GM23338 (cell line): ENCODE measurements at places on chromosomes 12 and 14. TPM values are rescaled to one million over a fixed set of nuclear protein-coding genes. Genes with fewer than 3 reads are reported as not detected.

DNA sequence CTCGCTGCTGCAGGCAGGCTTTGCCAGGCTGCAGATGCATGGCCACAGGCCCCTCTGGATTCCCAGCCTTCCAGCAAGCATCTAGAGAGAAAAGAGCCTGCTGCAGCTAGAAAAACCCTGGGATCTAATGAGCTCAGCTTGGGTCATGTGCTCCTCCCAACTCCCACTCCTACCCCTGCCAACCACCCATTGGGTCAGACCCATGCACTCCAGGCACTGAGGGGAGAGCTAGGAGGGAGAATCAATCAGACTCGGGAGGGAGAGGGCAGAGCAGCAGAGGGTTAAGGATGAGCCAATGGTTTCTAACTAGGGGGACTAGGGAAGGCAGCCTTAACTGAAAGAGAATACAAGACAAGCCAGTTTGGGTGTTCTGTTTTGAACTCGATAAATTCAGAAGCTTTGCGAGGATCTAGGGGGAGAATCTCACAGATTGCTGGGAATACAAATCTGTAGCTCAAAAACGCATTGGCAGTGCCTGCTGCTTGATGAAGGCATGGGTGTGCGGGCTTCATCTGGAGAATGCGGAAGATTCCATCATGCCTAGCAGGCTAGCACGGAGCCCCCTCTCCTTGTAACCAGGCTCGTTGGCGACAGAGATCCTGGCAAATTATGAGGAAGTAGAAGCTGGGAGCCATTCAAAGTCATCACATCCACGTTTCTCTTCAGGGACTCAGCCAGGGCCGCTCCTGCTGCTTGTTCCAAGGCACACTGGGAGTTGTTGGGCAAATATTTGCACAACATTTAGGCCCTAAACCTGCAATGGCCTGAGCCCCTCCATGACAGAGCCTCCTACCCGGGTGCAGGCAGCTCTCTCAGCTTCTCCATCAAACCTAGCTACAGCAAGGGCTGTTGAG lies 56.4 kb downstream of the VCPKMT start:
- DNase-seq, result no peak

DNA sequence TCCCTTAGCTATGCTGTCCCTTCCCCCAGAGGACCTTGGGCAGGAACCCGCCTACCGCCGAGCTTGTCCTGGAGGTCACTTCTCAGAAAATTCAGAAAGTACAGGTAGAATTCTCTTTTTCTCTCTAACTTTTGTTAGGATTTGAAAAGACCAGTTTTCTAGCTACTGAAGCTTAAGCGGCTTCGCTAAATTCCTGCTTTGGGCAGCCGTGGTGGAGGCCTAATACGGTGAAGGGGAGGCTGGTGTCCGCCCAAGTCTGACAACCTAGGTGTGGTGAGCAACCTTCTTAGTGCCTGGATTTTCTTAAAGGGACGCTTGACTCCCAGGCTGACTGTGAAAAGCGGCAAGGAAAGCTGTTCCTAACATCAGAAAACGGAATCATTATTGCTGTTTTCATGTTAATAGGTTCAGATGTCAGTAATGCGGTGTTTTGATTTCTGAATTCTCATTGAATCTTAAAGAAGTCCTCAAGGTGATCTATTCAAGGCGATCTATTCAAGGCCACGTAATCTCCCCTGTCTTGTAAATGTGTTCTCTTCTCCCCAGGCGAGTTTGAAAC lies 835 bp downstream of the FGD4 start:
- peak; percentile 77 for DNase-seq

GRCh38 chr12:22700106-22700505 lies 75.1 kb downstream of the ETNK1 start:
- no peak for DNase-seq

Gene NEDD1
- total RNA-seq, result 35.8 and 67.0 TPM in 2 replicates

DNA sequence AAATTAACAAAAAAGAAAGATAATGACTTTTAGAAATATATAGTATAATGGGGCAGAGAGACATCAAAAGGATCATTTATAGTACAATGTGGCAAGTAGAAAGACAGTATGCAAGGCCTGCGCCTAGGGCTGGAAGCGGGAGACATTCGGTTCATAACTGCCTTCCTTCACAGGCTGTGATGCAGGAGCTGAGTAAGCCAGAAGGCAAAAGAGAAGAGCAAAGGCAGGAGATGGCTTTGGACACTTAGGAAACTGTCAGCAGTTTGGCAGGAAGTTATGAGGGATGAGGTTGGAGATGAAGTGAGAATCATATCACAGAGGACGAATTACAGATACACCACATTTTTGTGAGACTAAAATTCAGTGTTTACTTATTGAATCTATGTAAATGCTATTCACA lies 97.8 kb downstream of the EPS8 start:
- DNase-seq, result no peak

DNA sequence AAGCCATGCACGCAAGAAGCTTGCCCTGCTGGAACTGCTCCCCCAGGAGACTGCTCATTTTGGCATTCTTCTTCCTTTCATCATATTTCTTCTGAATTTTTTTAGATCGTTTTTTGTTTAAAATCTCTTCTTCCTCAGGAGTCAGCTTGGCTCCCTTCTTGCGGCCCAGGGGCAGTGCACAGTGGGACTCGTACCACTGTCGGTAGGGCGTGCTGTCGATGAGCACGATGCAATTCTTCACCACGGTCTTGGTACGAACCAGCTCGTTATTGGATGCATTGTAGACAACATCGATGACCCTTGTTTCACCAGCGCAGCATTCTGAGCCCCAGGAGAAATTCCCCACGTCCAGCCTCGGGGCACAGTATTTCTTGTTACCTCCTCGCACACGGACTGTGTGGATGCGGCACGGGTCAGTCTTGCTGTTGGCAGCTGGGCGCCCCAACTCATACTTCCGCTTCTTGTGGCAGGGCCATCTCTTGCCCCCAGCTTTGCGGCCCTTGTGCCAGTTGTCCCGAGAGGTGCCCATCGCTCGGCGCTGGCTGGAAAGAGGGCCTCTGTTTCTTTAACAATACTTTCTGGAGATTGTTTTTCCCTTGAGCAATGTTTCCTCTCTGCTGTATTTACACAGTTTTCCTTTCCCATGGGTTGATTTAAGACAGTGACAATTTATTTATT lies 452.4 kb downstream of the TMEM121 start:
- DNase-seq, result no peak

Gene ALDH1L2
- total RNA-seq, result 3.9 and 9.1 TPM in 2 replicates
